ENCODE measurements at places on chromosomes 7 and 10.

GRCh38 chr10:132104062-132104461, 38.3 kb downstream of the JAKMIP3 start:
- no peak for DNase-seq

- no peak for DNase-seq
These were observed 14.0 kb upstream of the UNCX start for GRCh38 chr7:1218541-1219165.

DNA sequence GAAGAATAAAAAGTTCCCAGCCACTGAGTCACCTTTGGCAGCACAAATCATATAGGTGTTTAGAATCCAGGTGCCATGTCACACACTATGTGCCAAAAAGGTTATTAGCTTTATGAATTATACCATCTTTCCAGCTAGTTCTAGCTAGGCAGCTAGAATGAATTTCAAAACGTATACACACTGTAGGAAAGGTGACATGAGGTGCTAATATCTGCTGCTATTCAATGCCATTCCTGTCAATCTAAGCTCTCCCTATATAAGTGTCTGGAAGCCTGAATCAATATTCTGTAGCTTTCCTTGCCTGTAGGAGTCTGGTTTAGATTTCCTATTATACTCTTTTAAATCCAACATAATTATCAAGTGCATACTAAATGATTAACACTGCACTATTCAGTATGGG, 868.6 kb downstream of the GATA3 start:
- DNase-seq: no peak

- no peak for DNase-seq
These were observed 85.6 kb upstream of the ANLN start for GRCh38 chr7:36304099-36304425.

DNA sequence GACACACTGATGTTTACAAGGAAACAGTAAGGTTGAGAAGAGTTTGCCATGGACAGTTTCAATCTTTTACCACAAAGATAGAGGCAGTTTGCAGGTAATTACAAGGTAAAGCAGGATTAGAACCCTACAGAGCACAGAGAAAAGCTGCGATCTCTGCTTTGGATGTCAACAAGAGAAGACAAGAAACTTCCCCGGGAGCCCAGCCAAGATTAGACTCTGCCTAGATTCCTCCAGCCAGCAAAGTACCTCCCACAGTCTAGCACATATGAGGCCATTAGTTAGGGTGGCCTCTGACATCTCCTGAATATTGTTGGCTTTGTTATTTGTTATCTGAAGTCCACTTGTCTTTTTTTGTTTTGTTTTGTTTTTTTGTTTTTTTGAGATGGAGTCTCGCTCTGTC, 178.1 kb downstream of the CALN1 start:
- no peak for DNase-seq

GRCh38 chr10:26214004-26214403, 2.6 kb upstream of the GAD2 start:
- DNase-seq: no peak

DNA sequence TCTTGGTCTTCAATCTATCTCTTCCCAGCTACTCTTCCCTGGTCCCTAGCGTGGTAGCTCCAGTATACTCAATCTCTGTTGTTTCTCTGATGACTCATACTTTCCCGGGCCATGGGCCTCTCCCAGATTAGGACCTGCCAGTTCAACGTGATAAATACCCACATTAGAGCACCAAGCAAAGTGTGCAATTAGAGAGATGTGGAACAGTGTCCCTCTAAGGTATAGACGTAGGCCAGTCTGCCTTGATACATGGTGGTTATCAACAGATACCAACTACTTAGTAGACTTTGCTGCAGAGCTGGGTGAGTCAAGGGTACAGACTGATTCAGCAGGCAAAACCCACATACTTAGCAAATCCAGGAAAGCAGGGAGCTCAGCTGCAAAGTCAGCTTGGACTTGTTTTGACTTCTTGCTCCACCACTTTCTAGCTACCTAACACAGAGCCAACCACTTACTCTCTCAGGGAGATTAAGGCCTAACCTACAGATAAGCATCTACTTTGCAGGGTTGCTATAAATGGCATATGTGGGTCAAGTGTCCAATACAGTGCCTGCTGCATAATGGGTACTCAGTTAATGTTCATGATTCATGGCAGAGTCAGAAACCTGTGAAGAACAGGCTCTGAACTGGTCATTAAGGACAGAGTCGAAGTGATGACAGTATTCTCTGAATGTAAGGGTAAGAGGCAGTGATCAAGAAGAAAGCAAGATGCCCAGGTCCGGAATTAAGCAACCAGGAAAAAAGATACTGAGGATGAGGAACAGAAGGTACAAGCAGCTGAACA, 176.1 kb downstream of the CHN2 start:
- DNase-seq: no peak

DNA sequence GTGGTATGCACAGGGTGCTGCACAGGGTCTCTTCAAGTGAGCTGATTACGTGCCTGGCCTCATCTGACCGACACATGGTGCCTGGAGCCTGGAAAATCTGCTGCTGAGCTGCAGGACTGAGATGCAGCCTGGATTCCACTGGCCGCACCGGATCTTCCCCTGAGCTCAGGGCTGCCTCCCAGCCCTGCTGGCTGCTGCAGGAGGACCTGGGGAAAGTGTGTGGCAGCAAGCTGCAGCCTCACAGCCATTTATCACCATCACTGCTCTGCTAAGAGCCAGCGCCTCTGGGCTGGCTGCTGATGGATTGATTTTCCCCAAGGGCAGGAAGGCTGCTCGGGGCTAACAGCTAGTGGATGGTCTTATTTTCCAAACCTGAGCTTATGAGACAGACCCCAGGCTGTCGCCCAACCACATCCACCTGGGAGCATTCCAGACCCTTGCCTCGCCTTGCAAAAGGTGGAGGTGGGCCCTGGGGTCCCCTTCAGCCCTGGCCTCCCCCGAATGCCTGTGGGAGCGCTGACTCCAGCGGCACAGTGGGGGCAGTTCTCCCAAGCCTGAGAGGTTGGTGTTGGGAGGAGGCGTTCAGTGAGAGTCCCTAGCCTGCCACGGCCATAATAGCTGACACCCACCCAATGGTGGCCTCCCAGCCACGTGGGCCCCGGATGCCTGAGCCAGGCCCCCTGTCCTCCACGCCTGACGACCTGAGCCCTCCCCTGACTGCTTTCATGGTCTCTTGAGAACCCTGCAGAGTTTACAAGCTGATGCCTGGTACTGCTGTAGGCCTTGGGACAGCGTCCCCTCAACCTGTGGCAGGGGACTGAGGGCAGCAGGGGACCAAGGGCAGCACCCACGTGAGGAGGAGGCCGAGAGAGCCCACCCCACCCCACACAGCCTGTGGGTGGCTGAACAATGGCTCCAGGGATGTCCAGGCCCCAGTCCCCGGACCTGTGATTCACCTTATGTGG, 38.2 kb downstream of the STK32C start:
- no peak for DNase-seq

- DNase-seq: no peak
These were observed 25.8 kb downstream of the PTPRE start for GRCh38 chr10:127932521-127933270.

DNA sequence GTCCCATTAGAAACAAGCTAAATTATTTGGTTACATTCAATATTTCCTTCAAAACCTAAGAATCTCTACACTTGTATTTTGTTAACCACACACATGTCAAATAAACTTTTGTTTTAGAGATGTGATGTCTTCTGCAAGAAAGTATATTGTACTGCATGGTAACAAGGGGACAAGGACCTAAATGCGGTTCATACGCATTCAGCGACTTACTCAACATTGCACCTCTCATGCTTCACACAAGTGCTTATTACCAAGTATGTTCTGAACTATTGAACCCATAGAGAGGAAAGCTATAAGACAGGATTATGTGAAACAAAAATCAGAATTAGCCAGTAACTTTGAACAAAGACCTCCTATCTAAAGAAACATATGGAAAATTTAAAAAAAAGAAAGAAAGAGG, 68.3 kb downstream of the CREB5 start:
- no peak for DNase-seq

DNA sequence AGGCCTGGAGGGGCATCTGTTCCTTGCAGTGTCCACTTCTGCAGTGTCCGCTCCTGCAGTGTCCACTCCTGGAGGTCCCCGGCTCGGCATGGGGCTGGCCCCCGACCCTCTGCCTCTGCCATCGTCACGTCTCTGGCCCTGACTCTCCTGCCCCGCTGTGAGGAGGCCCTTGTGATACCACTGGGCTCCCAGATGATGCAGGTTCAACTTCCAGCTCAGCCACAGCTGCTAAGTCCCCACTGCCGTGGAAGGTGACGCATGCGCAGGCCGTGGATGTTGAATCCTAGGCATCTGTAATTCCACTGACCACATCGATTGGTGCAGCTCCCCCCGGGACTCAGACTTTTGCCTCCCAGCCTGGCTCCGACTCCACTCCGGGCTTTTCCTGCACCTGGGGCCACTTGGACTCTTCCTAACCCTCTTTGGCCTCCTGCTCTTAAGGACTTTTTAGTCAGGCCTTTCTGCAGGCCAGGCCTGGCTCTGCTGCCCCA, 95.1 kb downstream of the GLRX3 start:
- no peak for DNase-seq

- DNase-seq: no peak
These were observed 4.4 kb downstream of the SH2D4B start for GRCh38 chr10:80542053-80542452.

DNA sequence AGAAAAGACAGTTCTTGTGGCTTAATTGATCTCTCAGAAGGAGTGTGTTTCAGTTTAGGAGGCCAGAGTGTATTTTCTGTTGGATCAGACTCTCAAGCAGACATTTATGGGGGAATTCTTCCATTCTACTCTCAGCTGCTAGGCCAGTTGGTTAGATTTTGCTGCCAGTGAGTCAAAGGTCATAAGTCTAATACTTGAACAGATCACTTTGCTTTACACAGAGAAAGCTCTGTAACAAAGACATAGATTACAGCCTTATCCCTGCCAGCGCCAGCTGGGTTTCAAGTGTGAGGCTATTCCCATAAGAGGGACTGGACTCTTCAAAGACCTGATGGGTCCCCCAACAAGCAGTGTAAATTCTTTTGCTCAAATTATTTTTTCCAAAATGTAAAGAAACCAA, 145.6 kb upstream of the SEMA3C start:
- DNase-seq: no peak

DNA sequence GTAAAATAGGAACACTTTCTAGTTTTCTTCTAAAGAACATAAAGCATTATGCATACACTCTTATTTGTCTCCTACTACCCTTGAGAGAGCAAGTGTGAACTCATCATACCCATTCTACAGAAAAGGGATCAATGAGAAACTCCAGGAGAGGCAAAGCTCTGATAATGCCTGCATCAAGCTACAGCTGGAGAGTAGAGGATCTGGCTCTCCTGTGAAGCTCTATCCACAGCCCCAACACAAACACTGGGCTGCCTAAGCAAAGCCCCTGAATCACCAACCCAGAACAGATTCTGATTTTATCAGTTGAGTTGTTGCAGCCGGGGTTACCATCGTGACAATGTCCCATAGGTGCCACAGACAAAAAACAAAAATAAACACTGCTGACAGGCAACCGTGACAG, 74.9 kb downstream of the NUDCD3 start:
- no peak for DNase-seq

GRCh38 chr10:6665847-6666246, 85.8 kb upstream of the PRKCQ start:
- no peak for DNase-seq

DNA sequence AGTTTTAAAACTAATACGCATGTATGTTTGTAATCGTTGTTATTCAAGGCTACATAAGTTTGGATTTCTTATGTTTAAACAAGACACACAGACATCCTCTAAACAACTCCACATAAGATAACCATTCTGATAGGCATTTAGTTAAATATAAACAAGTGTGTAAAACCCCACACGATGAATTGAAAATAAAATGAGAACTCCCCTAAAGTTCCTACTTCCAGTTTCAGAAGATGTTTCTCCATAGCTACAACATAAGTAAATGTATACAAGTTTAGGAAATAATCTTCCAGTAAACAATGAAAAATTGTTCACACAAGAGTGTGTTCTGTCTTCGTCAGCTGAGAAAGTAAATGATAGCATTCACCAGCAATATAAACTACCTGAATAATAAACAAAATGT, 246.8 kb downstream of the RNLS start:
- DNase-seq: no peak

DNA sequence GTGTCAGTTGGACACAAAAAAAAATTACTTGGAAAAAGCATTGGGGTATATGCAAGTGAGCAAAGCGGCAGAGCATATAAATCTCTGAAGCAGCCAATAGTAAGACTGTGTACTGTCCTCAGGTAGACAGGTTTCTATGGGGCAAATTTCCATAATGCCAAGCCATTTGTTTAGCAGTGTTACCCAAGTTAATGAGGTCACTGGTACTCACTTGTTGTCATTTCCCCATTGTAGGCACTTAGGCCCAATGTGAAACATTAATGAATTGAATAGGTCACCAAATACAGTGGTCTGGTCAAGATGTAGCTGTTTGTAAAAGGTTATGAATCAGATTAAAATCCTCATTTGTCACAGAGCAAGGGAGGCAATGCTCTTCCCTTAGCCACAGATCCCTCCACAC, 27.5 kb downstream of the HOXA1 start:
- DNase-seq: no peak

DNA sequence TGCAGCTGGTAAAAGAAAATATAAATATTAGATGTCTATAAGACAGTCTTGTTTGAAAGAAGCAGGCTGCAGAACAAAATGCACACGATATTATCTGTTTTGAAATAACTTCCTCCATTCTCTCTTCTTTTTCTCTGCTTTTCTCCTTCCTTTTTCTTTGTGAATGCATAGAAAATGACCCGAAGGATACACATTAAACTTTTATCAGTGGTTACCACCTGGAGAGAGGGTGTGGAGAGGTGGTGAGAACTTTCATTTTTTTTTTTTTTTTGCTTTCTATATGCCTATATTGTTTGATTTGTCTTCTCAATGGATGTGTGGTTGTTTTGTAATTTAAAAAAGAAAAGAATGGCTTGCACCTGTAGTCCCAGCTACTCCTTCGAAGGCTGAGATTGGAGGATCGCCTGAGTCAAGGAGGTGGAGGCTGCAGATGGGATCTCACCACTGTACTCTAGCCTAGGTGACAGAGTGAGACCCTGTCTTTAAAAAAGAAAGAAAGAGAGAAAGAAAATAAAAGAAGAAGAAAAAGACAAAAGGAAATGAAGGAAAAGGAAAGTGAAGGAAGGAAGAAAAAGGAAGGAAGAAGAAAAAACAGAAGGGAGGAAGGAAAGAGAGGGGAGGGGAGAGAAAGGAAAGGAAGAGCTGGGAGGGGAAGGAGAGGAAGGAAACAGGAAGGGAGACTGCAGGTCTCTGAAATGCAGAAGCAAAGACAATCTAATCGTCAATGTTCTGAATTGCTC, 64.4 kb downstream of the SAMD9 start:
- DNase-seq: no peak

GRCh38 chr10:70106958-70107791, 25.4 kb downstream of the AIFM2 start:
- DNase-seq: no peak

Measured in stimulated activated CD4-positive, alpha-beta T cell treated with anti-CD3 and anti-CD28 coated beads, Interleukin-15, amount 100 ng/mL, for 1 hour (primary cell).